Brain (organoid and tissue), 16 donors: ENCODE measurements at places on chromosomes 4 and X.
A peak's percentile ranks its signal among the peaks of the same experiment; 100 is the strongest.

- no peak for DNase-seq
These were observed 357.8 kb downstream of the MID1IP1 start for GRCh38 chrX:39158801-39159657.

DNA sequence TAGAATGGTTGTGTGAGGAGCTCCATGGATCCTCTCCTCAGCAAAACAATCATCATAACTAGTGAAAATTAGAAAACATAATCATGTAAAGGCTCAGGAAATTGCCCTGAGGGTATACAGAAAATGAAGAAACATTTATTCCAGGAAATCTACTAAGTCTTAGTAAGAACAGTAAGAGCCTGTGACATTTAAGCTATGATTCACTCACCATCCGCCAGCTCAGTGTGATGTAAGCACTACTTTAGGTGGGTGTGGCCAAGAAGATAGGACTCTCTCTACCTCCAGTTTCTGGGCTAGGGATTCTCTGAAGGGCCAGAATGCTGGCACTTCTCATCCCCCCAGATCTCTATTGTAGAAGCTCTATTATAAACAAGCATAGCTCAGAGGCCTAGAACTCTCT is 147.5 kb downstream of the DLG3 start:
- no peak for DNase-seq

DNA sequence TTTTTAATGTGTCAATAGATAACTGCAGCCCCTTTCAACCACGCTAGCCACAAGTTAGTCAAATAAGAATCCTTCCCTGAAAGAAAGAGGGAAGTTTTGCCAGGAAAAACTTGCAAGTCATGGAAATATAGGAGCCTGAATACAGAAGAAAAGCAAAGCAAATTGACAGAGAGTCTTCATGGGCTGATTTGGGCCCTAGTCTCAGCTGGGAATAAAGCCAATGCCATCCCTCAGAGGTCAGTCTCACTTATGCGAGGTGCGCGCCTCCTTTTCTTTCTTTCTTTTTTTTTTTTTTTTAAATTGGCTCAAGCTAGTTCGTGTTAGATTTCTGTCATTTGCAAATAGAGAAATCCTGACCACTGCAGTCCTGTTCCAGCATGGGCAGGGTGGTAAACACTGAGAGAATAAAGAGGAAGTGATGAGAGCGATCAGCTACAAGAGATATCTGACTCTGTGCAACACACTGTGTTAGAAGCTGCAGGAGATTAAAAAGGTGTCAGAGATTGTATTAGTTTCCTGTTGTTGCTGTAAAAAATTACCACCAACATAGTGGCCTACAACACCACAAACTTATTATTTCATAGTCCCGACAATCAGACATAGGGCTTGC is 299.7 kb downstream of the LDB2 start:
- DNase-seq = peak; percentile 43

DNA sequence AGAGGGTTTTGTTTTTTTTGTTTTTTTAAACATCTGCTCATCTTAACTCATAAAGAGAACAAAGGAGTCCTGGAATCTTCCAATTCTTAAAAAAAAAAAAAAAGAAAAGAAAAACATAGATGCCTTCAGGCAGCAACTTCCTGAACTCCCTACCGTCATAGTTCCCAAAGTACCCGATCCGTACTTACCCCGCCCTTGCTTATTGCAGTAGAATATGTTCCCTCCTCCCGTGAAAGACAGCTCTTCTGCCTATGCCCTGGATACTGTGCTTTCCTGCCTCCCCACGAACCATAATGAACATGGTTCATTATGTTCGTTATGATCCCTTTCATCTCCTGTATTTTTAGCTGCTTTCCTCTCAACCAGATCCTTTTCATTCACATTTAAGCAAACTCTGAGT is 40.3 kb downstream of the KLHL5 start:
- DNase-seq = no peak

GRCh38 chr4:60885011-60885410 is 315.1 kb upstream of the ADGRL3 start:
- peak; percentile 65 for DNase-seq

GRCh38 chr4:110489901-110490508 is 14.1 kb downstream of the ENPEP start:
- no peak for DNase-seq

GRCh38 chr4:71186566-71187403 is 152.0 kb upstream of the SLC4A4 start:
- DNase-seq = peak; percentile 58

DNA sequence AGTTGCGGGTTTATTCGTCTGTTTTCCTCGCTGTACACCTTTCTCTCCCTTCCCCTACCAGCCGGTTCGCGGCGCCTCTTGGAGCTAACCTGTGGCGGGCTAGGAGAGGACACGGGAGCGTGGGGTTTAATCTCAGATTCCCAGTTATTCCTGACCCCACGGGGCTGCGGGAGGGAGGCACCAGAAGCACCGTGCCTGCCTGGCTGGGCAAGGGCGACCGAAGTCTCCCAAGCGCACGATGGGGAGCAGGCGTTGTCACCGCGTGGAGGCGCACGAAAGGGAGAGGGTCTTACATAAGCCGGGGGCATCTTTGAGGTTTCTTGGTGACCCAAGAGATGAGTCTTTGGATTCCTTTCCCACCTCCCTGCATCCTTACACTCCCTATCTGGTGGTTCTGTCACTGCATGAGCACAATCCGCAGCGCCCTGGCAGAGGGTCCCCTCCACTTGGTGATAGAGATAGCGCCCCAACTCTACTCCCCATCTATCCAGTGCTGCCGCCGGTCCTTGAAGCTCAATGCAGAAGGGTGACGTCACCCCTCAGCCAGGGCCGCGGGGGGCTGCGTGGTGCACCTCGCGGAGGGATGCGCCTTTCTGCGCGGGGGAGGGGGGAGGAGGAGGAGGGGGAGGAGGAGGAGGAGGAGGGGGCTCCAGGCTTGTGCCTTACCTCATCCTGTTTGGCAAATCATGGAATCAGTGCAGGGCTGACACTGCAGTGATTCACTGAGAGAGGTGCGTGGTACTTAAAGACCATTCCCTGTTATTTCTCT is 793 bp downstream of the TSPAN7 start:
- peak; percentile 88 for DNase-seq

DNA sequence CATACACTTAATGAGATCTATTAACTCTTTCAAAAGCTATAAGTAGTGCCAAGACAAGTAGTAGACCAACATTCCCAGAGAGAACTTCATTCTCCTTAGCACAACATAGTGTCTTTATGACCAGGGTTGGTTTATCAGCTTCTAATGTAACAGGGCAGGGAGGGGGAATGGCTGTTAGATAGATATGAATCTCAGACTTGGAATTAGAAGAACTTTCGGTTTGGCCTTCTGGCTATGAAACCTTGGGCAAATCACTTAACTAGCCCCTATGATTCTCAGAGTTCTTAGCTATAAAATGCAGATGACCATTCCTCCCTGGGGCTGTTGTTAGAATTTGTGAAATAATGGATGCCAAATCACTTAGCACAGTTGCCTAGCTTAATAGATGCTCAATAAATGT is 132.2 kb downstream of the SLC10A7 start:
- DNase-seq = no peak

DNA sequence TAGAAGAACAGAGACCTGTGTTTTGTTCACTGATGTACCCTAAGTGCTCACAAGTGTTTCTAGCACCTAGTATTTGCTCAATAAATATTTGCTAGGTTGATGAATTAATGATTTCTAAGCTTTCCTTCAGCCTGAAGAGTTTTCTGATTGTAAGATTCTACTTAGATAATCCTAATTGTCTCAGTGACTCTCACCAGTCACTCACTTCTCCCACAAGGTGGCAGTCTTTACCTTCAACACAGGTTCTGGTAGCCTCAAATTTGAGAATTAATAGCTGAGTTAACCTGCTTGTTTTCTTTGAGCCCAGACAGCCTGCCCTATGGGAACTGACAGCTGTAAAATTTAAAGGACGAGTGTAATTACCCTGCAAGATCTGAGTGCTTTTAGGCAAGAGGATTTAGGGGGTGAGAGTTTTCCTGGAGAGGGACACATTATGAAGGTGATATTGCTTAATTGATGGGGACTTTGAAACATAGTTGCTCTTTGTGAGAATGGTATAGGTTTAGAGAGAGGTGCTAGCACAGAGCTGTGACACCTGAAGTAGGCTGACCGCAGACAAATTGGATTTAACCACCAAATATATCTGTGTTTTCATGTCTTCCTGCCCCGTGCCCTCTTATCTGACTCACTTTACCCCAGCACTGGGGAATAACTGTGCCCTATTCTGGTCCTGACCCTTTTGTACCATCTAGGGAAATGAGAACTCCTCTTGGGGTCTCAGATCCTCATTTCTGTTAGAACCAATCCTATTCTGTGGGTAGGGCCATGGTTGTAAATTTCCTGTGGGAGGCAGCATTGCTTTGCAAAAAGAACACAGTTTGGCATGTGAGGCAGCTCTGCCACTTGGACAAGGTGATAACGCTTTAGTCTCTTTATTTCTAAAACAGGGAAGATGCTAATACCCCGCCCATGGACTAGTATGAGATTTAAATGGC is 27.7 kb downstream of the CD38 start:
- peak; percentile 81 for DNase-seq

DNA sequence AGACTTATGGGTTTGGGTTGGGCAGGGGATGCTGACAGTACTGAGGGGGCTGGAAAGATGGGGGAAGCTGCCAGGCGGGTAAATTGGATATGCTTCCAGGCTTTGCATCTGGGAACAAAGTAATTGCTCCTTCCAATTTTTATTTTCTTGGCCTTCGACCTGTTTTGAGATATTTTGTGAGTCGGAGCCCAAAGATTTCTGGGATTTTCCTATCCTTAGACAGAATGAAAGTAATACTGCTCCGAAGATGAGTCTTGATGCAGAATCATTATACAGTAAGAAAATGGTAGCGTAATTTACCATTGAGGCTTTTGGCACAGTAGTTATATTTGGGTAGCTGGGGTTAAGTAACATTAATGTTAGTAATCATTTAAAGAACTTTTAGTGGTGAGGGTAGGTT is 1.4 kb downstream of the SMARCA5 start:
- DNase-seq = no peak

GRCh38 chr4:107751670-107752069 is 31.6 kb upstream of the PAPSS1 start:
- no peak for DNase-seq

DNA sequence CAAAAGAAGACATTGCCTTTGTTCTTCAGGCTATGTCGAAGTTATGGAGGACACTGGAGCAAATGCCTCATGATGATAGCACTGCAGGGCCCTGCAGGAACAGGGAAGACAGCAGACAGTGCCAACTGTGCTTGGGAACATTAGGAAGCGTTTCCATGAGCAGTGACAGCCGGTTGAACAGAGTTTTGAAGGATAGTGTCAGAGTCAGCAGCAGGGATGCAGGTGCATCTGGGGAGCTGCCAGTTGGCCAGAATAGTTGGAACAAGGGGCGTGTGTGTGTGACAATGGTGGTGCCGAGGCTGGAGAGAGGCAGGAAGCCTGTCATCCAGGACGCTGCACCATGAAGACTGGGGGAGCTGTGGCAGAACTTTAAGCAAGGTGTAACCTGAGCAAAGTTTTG is 88.6 kb downstream of the SHROOM3 start:
- DNase-seq = peak; percentile 71

DNA sequence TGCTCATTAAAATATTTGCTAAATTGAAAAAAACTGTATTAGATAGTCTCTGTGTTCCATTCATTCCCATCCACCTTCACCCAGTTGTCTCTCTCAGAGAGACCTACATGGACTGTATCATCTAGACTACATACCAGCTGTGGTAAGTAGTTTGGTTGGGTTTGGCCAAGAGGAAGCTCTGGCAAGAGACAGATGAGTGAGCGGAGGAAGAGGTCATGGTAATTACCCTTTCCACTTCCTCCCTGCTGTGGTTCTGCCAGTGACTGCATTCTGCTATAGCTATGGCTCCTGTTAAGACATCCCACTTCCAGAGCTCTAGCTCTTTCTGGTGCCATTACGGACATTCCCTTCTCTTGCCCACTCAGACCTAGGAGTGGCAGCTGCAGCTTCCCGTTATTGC is 239.0 kb upstream of the MID1 start:
- no peak for DNase-seq

DNA sequence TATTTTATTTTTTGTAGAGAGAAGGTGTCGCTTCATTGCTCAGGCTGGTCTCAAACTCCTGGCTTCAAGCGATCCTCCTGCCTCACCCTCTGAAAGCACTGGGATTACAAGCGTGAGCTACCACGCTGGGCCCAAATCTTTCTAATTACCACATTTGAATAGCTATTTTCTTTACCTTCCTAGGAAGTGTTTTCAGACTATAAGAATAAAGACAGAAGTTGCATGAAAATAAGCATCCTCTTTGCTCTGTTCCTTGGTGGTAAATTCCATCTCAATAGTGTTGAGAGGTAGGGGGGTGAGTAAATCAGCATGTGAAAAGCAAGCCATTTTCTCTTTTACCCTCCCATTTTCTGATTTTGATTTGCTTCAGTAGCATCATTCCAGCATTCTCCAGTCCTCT is 122.4 kb downstream of the LARP7 start:
- no peak for DNase-seq

GRCh38 chrX:3582451-3582850 is 131.0 kb downstream of the PRKX start:
- no peak for DNase-seq

DNA sequence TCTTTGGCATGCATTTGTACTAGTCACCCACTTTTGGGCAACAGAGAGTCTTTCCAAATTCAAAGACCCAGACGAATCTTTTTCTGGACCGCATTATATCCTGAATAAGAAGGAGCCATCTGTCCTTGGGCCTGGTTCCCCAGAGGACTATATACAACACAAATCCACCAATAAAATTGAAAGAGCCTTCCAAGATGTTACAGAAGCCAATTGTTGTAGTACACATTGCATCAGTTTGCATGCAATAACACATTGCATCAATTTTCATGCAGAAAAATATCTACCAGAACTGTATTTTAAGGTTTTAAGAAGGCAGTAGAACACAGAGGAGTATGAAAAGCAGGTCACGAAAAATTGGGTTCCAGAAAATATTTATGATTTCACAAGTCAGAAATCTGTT is 203.2 kb downstream of the HTR2C start:
- no peak for DNase-seq

GRCh38 chr4:42488114-42488513 is 90.8 kb downstream of the SHISA3 start:
- DNase-seq = no peak

GRCh38 chr4:23276076-23276475 is 583.3 kb downstream of the GBA3 start:
- no peak for DNase-seq

DNA sequence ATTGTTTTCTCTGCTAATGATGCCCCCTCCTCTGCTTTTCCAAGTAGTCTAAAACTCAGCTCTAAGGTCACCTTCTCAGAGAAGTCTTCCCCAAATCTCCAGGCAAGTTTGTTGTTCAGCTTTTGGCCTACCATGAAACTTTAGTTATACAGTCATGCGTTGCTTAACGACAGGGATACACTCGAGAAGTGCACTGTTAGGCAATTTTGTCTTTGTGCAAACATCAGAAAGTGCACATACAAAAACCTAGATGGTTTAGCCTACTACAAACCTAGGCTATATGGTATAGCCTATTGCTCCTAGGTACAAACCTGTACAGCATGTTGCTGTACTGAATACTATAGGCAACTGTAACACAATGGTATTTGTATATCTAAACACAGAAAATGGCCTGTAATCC is 91.9 kb downstream of the WDFY3 start:
- DNase-seq = no peak

GRCh38 chr4:104860238-104861123 is 286.2 kb upstream of the TET2 start:
- peak; percentile 95 for DNase-seq
